IMR-90 (cell line): ENCODE measurements at places on chromosomes 5 and 9. TPM values are rescaled to one million over a fixed set of nuclear protein-coding genes. Genes with fewer than 3 reads are reported as not detected.
A peak's percentile ranks its signal among the peaks of the same experiment; 100 is the strongest.

Gene TAF7
- total RNA-seq, result 51.8 and 100 TPM in 2 replicates

Gene PCDHB12
- under 0.01 and 0.18 TPM in 2 replicates for total RNA-seq

Gene FBXL7
- 4.1 and 4.4 TPM in 2 replicates for total RNA-seq

Gene CAMK4
- total RNA-seq, result 4.8 and 6.7 TPM in 2 replicates

Gene F12
- 0.36 and 0.56 TPM in 2 replicates for total RNA-seq

Gene ASPN
- total RNA-seq, result under 0.01 and 0.28 TPM in 2 replicates

Gene PHF24
- total RNA-seq, result not detected in 2 replicates

Gene CATSPER3
- under 0.01 TPM in 1 of 2 replicates, not detected in the other for total RNA-seq

Gene LARP1
- 41.9 and 47.3 TPM in 2 replicates for total RNA-seq

DNA sequence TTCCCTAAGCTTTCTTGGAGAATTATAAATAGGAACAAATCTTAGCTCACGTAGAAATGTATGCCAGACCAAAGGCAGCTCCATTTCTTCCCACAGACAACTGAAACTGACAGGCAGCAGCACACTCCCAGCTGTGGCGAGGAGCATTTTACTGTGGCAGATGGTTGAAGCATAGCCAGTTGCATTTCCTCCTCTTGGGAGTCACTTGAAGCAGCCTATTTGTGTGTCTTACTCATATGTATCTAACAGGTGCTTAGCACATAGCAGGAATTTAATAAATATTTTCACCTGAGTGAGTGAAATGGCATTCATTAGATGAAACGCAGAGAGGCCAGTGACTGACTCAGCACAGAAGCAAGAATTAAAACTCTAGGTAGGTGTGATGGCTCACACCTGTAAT is 12.3 kb upstream of the MTMR12 start:
- peak; percentile 38 for DNase-seq

DNA sequence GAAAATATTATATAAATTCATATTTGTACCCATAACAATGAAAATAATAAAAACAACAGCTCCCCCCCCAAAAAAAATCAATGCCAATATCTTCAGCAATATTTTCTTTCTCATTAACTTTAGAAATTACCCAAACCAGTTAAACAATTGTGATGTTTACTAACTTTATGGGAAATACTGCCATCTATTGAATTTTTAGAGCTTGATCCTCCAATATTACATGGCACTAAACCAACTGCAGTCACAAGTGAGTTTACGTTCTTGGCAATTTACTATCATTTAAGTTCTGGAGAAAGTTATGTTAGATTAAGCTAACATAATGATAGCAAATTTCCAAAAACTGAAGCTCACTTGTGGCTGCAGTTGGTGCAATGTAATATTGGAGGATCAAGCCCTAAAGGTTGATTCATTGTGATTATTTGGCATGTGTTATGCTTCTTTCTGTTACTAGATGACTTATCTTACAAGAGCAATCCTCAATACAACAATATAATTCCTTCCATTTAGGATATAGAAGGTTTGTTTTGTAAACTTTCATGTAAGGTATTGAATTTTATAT is 379.5 kb downstream of the CDH18 start:
- DNase-seq, result no peak

GRCh38 chr9:2236850-2237249 is 221.7 kb downstream of the SMARCA2 start:
- no peak for DNase-seq

DNA sequence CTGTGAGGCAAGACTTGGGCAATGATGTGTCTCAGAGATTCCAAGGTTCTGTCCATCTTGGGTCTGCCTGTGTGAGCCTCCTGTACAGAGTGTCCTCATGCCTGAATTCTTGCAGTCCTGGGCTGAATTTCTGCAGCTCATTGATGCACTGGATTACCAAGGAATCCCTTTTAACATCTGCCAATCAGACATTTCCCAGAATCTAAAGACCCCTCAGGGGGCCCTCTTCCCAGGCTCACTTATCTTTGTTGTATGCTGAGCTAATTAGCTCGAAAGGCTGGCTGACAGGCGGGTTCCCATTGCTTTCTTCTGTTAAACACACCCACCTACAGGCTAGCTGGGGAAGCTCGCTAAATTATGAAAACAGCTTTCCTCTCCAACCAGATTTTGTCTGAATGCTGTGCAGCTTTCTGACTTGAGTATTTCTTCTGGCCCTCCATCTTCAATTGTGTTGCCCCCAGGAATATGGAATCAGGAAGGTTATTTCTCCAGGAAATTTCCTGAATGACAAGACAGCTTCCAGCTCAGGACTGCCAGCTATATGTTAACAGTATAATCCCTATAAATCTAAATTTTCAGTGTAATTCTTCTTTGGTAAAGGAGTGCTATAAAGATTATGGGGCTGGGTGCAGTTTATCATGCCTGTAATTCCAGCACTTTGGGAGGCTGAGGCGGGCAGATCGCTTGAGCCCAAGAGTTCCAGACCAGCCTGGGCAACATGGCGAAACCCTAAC is at the start of gene LIX1:
Gene LIX1, minus strand, starts transcription at position 91 of the 734 bp plus-strand sequence. Its CDS starts 35 bp downstream, at position 56.
- peak; percentile 36 for DNase-seq

GRCh38 chr5:33332804-33333203 is 108.0 kb upstream of the TARS1 start:
- no peak for DNase-seq

DNA sequence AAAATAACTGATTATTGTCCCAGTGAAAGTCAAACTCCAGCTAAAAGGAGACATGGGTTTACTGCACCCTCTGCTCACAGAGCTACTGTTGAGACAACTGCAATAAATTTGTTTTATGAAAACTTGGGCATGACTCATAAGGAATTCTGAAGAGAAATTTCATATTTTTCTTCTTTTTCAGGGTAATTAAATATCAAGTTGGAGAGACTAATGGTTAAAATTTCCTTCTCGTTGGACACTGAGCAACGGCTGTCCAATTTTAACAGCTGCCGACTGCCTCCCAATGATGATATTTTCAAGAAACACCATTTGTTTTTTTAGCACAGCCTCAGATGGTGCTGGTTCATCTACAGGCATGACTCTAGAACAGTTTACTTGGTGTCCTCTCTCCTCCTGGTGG is 259.2 kb upstream of the RGMB start:
- no peak for DNase-seq

GRCh38 chr5:39652036-39652435 is 227.3 kb upstream of the DAB2 start:
- no peak for DNase-seq

DNA sequence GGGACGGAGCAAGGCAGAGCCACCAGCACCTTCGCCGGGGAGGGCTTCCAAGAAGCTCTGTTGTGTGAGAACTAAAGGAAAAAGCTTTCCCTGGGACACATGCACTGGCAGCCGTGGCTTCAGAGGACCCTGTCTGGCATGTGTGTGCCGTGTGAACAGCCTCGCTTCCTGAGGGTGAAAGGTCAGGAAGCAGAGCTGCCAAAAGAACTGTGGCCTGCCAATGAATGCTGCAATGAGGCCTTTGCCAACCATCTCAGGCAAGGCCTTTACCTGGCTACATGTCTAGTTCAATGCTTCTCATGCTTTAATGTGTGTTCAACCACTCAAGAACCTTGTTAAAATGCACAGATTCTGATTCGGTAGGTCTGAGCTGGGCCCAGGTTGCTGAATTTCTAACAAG is 53.5 kb downstream of the NIPSNAP3B start:
- no peak for DNase-seq

DNA sequence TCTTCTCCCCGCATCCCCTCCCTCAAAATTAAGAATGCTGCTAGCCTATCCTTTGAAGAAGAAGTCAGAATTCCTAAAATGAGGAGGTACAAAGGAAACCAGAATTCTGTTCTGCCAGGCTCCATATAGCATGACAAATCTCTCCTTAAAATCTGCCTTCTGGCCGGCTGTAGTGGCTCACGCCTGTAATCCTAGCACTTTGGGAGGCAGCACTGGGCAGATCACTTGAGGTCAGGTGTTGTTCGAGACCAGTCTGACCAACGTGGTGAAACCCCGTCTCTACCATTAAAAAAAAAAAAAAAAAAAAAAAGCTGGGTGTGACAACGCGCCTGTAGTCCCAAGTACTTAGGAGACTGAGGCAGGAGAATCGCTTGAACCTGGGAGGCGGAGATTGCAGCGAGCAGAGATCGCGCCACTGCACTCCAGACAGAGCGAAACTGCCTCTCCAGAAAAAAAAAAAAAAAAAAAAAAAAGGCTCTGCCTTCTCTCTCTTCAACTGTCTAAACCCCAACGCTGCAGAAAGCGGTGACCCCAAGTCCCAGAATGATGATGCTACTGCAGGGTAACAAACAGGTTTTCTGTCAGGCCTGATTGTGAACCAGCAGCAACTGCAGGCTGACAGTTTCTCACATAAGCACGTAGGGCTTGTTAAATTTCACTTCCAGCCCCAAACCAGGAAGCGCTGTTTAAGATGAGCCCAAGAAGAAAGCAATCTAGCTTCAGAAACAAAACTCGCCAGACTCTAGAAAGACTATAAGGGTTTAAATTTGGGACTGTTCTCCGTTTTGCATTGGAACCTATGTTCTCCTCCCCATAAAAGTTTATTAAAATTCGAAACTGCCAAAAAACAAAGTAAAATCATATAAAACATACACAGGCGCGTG is 963 bp upstream of the CAST start:
- peak; percentile 61 for DNase-seq

DNA sequence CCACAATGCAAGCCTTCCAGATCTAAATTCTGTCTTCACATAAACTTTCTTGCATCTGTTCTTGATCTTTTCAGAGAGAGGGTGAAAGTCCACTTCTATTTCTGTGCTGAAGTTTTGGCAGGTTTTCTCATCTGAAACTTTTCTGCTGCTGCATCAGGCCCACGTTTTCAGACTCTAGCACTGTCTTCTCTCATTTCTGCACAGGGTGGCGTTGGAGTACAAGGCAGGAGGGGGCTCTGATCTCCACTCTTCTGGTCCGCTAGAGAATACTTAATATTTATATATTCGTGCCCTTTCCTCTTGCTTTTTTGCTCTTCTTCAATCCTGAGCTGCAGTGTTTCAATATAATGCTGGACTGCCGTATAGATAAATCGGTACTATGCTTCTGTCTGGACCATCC is 204.0 kb upstream of the PRDM9 start:
- no peak for DNase-seq

GRCh38 chr5:56352808-56353590 is 119.9 kb upstream of the ANKRD55 start:
- no peak for DNase-seq
